ENCODE measurements at places on chromosomes 6 and 20. TPM values are rescaled to one million over a fixed set of nuclear protein-coding genes. Genes with fewer than 3 reads are reported as not detected.

DNA sequence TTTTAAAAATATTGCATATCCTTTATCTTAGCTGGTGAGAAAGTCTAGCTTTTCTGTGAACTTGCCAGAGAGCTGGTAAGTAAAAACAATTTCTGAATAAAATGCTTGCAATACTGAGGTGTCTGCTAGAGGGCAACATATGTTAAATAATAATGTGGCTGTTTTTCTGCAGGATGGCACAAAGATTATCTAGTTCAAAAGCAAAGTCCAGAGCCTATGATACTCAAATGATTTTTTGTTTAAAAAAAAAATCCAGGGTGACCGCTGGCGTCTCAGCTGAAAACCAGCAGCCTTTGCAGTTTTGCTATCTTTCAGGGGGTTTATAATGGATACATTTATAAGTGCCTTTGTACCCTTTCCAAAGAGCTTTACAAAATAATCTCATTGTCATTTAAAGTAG, 194.9 kb downstream of the PHACTR1 start:
- peak; percentile 68 for DNase-seq

C6orf141 gene
- not detected for total RNA-seq

GRCh38 chr6:56515081-56515905, 127.4 kb downstream of the DST start:
- no peak for DNase-seq

DNAH8 gene
- total RNA-seq = not detected

Data from GM23248 (cell line).